Caco-2 (cell line): ENCODE measurements at places on chromosomes 11 and 22. TPM values are rescaled to one million over a fixed set of nuclear protein-coding genes. Genes with fewer than 3 reads are reported as not detected.
A peak's percentile ranks its signal among the peaks of the same experiment; 100 is the strongest.

GRCh38 chr22:46618667-46619066, 1.5 kb upstream of the GRAMD4 start:
- no peak for DNase-seq

GRCh38 chr11:87322568-87322967, 284.8 kb downstream of the TMEM135 start:
- no peak for DNase-seq

Gene INS
- not detected in 2 replicates for total RNA-seq

- no peak for DNase-seq
These were observed 175.3 kb upstream of the B3GAT1 start for GRCh38 chr11:134587345-134587744.

DNA sequence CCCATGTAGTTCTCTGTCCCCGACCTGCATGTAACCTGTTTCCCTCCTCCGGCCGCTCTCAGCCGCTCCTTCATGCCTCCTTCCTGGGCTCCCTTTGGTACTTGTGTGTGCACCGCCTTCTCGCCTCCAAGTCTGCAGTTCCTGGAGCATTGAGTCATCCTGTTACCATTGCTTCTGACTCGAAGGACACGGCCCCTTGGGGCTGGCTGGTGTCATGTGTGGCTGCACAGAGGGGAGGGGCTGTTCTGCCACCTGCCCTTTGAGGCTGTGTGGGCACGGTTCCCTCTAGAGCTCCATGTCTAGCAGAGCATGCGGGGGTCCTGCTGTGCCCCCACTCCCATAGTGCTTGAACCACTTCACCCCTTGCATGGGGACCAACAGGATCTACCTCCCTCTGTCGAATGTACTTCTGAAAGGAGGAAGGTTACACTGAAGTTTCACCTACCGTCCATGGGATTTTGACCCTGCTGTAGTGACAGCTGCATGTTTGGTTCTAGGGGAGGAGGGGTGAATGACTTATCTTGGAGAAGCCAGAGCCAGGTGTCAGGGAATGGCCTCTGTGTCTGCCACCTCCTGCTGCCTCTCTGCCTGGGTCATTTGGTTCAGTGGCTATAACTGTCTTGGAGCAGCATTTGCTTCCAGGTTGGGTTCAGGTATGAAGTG, 39.6 kb downstream of the BCR start:
- DNase-seq, result no peak

Gene APOA1
- total RNA-seq, result 872 and 913 TPM in 2 replicates

GRCh38 chr22:24170188-24170587, 11.1 kb upstream of the SUSD2 start:
- no peak for DNase-seq

DNA sequence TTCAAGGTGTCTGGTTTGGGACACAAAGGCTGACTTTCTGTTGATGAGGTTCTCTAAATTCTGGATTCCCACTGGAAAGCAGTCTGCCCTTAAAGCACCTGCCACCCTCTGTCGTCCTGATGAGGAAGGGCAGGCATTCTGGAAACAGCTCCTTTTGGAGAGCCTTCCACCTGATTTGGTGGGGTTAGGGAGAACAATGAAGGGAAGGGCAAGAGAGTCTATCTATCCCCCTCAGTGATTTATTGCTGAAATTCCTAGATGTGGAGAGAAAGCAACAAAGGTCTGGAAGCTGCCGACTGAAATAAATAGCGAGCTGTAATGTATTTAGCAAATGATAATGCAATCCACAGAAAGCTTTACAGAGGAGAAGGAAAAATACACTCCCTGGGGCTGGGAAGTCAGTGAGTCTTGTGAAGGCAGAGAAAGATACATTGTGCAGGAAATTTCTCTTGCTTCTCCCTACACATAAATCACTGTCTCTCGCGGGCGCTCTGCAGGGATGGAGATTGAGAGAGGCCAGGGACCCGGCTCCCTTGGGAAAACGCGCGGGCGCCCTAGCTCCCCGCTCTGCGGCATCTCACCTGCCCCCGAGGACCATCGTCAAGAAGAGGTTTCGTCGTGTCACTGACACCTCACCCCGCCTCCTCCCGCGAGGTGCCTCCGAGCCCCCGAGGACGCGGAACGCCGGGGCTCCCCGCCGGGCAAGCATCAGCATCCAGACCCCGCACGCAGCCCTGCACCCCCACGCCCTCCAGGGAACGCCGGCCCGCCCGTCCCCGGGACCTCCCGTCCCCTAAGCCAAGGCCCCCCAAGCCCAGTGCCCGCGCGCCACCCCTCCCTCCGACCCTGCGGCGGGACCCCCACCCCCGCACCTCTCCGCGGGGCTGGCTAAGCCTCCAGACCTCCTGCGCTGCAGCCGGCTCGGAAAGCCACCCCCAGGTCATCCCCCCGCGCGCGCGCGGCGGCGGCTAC, 673 bp downstream of the CDON start:
- peak; percentile 72 for DNase-seq

DNA sequence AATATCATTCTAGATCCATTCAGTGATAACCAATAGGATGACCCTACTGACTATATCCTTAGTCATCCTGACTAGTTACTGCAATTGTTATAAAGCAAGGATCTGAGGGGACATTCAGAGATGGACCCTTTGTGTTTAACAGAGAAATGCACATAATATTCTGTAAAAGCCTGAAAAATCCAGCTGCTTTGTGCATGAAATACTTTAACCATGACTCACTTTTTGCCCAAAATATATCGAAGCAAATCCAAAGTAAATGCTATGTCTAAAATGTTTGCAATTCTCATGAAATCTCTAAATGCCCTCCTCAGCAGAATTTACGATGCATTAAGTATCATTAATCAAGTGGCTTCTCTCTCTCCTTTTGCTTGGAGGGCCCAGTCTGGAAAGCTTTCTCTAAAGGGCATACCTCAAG, 178.8 kb upstream of the MTMR2 start:
- no peak for DNase-seq

Gene HIKESHI
- 81.3 and 82.0 TPM in 2 replicates for total RNA-seq

GRCh38 chr11:19992162-19992561, 168.1 kb downstream of the DBX1 start:
- DNase-seq, result no peak

Gene MYRF
- total RNA-seq, result 165 and 169 TPM in 2 replicates

DNA sequence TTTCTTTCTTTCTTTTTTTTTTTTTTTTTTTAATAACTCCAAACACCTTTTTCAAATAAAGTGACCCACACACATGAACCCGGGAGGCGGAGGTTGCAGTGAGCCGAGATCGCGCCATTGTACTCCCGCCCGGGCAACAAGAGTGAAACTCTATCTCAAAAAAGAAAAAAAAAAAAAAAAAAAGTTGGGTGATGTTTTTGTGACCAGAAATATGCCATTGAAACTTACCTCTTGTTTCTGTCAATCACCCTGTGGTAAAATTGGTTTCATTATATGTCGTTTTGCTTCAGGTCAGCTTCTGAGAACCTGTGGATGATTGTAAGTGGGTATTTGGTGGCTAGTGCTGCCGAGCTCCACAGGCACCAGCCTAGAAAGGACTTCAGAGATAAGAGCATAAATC, 238.8 kb downstream of the TBC1D22A start:
- no peak for DNase-seq

DNA sequence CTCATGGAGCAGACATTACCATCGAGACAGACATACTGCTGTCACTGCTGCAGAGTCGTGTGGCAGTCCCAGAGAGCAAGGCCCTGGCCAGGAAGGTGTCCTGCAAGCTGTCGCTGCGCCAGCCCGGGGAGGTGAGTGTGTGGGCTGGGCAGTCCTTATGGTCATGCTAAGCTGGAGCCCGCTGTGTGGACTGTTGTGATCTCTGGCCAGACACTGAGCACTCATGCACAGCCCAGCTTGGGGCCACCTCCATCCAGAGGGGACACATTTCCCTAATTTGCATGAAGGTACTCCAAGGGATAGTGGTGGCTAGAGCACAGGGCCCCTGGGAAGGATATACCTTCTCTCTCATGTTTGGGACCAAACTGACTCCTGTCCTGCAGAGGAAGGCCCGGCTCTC, 9.6 kb downstream of the ANKK1 start:
- DNase-seq, result no peak

Gene APOBEC3B
- total RNA-seq, result 55.8 and 60.9 TPM in 2 replicates

Gene MYO18B
- total RNA-seq, result 0.07 TPM in 2 replicates

DNA sequence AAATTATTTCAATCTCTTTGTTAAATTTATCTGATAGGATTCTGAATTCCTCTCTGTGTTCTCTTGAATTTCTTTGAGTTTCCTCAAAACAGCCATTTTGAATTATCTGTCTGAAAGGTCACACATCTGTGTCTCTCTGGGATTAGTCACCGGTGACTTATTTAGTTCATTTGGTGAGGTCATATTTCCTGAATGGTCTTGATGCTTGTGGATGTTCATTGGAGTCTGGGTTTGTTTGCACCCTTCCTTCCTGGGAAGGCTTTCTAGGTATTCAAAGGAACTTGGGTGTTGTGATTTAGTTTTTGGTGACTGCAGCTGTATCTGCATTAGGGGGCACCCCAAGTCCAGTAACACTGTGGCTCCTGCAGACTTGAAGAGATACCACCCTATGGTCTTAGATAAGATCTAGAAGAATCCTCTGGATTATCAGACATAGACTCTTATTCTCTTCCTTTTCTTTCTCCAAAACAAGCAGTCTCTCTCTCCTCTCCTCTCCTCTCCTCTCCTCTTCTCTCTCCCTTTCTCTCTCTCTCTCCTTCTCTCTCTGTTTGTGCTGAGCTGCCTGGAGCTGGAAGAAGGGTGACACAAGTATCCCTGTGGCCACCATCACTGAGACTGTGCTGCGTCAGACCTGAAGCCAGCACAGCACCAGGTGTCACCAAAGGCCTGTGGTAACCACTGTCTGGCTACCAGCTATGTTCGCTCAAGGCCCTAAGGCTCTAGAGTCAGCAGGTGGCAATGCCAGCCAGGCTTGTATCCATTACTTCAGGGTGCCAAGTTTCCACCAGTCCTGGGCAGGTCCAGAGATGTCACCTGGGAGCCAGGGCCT, 3.3 kb upstream of the HEPN1 start:
- no peak for DNase-seq

Gene FAM180B
- total RNA-seq, result not detected in 2 replicates

Gene NOX4
- total RNA-seq, result 0.14 TPM in 1 of 2 replicates, not detected in the other

GRCh38 chr11:15927864-15928217, 428.5 kb downstream of the SOX6 start:
- no peak for DNase-seq

DNA sequence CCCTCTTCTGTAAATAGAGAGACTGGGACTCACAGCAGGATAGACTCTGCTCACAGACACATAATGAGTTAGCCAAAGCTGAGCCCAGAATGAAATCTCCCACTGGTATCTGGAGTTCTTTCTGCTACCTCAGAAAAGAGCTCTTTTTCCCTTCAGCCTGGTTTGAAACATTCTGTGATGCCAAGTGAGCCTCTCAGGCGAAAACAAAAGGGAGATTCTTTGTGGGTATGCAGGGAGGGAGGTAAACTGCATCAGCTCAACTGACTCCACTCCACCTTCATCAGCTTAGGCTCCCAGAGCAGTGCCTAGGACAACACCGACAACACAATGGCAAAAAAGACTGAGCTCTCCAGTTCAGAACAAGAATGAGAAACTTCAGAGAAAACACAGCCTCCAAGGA, 55.1 kb upstream of the SCUBE2 start:
- DNase-seq, result no peak

Gene GAS2
- 9.4 and 11.1 TPM in 2 replicates for total RNA-seq

Gene EHF
- total RNA-seq, result 0.11 and 0.21 TPM in 2 replicates

Gene ZNF215
- total RNA-seq, result not detected in 2 replicates

GRCh38 chr11:133825156-133825555, 20.2 kb downstream of the SPATA19 start:
- DNase-seq, result no peak

Gene MUC5AC
- total RNA-seq, result 0.25 and 0.28 TPM in 2 replicates

DNA sequence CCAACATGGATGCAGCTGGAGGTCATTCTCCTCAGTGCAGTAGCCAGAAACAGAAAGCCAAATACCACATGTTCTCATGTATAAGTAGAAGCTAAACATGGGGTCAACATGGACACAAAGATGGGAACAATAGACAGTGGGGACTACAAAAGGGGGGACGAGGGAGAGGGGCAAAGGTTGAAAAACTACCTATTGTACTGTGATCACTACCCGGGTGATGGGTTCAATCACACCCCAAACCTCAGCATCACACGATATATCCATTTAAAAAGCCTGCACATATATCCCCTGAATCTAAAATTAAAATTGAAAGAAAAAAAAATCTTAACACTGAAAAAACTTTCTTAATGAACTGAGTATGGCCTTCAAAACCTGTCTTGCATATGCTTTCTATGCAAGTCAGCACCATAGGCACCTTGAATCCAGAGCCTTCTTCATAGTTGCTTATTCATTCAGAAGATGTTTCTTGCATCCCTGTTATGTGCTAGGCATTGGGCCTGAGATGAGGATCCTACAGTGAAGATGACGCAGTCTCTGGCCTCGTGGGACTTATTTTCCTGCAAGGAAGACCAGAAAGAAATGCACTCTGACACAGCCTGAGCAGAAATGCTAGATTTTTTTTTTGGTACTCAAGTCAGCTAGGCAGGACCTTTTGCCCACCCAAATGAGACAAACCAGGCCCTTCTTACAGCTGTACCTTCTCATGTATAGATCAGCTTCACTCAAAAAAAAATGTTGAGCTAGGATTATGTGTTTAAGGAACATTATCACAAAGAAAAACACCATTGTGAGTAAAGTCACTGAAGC, 21.0 kb downstream of the NNMT start:
- no peak for DNase-seq

DNA sequence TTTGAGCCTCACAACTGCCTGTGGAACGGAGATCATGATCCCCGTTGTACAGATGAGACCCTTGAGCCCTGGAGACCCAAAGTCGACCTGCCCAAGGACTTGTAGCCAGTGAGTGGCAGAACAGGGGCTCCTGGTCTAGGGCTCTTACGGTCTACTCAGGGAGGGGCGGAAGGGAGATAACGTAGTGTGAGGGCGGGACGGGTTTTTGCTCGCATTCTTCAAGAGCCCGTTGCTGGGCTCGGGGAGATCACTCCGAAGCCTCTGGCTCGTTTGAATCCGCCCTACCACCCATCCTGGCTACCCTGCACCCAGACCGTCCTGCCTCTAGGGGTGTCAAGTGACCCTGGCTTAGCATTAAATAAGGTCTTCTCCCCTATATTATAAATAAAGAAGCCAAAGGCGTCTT, 639 bp downstream of the CRY2 start:
- DNase-seq, result peak; percentile 65

Gene RELT
- 11.7 and 12.7 TPM in 2 replicates for total RNA-seq

Gene DUSP18
- total RNA-seq, result 6.0 and 7.9 TPM in 2 replicates

Gene DDTL
- total RNA-seq, result 4.1 and 6.2 TPM in 2 replicates

Gene TCN1
- total RNA-seq, result not detected in 2 replicates

DNA sequence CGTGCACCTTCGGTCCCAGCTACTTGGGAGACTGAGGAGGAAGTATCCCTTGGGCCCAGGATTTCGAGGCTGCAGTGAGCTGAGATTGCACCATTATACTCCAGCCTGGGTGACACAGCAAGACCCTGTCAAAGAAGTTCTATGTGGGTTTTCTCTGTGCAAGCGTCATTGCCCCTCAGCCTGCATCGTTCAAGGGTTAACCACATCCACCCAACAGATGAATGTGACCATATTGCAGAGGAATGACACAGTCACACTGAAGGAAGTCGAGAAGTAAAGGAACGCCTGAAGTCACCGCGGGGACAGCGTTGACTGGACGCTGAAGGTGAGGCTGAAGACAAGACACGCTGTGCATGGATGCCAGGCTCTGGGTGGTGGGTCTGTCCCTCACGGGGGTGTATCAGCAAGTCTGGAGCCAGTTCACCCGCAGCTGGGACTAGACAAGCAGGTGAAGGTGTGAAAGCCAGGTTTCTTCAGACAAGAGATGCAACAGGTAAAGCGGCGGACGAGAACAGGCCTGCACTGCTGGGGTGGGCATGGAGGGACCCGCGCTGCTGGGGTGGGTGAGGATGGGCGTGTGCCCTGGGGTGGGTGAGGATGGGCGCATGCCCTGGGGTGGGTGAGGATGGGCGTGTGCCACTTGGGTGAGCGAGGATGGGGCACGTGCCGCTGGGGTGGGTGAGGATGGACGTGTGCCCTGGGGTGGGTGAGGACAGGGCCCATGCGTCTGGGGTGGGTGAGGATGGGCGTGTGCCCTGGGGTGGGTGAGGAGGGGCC, 36.5 kb upstream of the TOLLIP start:
- no peak for DNase-seq
